Motor neuron (in vitro differentiated cells): ENCODE measurements at places on chromosomes 6 and 20. TPM values are rescaled to one million over a fixed set of nuclear protein-coding genes. Genes with fewer than 3 reads are reported as not detected.

DNA sequence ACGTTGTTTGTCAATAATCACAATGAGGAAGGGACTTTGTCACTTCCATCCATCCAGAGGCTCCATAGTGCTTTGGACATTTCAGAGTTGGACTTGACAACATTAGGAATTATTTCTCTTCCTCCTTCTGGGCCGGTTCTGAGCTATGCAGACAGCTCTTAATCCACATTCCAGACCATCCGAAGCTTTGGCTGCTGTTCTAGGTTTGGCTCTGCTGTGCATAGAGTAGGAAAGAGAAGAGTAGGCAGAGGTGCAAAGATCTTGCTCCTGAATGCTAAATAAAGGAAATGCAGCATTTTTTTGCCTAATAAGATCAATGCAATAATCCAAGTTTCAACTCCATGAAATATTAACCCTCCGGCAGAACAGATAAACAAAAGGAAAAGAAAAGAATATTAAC lies 251.8 kb upstream of the PRND start:
- no peak for ATAC-seq

The TGM3 gene
- total RNA-seq = 0.29 and 0.82 TPM in 2 replicates

DNA sequence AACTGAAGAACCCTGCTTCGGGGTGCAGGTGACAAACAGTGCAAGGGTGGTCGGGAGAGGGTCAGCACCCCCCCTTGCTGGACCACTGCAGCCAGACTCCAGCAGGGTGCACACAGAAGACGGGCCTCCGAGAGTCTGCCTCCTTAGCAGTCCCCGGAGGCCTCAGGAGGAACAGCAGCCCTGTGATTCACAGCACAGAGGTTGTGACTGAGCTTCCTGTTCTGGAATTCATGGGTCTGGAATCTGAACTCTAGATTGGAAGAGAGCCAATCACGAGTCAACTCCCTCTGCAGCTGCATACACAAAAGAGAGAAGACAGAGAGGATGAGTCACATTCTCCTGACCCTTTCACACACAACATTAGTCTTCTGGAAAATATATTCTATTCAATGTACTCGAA lies 249.0 kb upstream of the OPRM1 start:
- no peak for ATAC-seq

The HLA-G gene
- total RNA-seq = 0.56 TPM in 1 of 2 replicates, not detected in the other

DNA sequence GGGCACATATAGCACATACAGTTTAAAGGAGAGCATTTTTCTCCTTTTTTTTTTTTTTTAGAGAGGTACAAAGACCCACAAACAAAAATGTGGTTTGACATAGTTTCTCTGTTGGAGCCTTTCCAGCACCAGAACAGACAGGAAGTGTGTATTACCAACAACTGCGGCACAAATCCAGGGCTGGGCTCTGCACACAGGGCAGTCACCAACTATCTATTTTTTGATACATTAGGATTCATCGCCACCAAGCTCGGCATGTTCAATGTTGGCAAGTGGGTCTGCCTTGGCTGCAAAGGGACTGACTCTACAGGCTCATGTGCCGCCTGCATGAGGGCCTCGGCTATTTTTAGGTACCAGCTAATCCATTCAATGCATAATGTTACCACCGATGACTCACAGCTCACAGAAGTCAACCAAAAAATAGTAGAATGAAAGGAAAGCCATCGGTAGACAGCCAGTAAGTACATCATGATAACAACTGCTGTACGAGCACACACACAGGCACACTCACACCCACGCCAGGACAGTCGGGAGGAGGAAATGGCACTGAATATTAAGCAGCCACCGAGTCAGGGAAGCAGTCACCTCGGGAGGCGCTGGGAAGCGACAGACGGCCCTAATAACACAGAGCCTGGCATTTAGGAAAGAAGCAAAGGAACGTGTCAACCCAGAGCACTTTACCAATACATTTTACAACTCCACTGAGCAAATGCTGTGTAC lies 81.6 kb downstream of the GMPR start:
- ATAC-seq = peak; percentile 75

DNA sequence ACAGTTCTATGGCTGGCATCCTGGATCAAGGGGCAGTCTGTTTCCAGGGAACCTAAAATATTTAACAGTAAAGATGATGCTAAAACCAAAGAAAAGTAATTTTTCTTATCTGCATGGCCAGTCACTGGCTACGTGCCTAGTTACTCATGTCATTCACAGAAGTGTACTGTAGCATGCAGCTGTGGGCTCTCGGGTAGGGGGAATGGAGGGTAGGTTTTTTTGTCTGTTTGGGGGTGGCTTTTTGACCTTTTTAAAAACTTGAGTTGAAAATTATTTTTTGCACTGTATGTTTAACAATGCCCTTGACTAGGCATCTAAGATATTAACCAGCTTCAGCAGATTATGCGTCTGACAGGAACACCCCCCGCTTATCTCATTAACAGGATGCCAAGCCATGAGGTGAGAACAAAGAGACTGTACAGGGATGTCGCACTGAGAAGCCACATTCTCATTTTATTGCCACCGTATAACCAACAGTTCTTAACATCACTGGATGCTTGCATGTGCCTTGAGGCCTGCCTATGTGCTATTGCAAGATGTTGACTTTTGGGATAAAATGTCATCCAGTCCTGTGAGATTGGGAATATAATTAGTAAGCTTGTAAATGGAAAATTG lies 30.3 kb upstream of the MAPK13 start:
- ATAC-seq = no peak

DNA sequence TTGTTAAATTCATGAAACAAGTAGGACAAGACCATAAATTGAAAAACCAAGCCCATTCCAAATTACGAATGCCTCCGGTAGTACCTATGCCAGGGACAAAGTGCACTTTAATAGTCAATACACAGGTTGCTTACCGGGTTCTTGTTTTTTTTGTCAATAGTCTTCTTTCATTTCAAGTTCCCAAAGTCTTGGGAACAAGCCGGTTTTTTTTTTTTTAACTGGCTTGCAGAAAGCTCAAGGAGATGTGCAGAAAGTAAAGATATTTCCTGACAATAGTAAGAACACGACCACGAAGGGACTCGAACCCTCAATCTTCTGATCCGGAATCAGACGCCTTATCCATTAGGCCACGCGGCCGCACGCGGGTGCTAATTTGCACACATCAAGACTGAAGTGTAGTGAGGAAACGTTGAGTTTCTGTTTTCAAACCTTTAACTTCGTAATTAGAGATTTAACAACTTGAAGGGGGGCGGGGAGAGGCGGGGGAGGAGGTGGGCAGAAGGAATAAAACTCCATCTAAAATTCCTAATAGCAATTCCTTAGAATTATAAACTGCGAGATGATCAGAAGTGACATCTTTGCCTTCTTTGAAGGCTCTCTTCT lies 181.0 kb downstream of the TRIM27 start:
- no peak for ATAC-seq

DNA sequence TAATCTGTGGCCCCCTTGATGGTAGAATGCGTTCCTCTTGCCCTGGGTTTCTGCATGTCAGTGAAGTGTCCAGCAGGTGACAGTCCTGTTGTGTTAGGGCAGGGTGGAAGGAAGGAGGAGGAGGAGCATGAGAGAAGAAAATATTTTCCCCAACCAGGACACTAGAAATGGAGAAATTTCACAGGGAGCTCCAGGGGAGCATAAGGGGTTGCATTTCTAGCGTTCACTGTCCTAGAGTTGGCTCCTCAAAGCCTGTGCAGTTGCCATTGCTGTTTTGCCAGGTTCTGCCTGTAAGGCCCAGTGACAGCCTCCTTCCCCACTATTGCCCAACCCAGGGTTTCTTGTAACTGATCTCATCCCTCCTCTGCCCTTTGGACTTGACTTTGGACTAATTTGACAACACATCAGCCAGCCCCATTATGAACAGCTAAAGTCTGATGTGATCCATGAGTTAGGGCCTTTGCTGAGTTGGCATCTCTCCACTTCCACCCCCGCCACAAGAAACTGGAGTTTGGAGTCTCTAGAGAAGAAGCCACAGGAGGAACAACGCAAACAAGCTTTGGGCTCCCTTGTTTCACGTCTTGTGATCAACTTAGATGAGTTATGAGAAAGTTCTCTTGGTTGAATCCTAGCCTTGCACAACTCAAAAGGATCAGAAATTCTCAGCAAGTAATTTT lies 14.0 kb upstream of the FAM50B start:
- ATAC-seq = peak; percentile 91

- no peak for ATAC-seq
Observed at GRCh38 chr6:169555971-169556617, 145.7 kb downstream of the WDR27 start.

DNA sequence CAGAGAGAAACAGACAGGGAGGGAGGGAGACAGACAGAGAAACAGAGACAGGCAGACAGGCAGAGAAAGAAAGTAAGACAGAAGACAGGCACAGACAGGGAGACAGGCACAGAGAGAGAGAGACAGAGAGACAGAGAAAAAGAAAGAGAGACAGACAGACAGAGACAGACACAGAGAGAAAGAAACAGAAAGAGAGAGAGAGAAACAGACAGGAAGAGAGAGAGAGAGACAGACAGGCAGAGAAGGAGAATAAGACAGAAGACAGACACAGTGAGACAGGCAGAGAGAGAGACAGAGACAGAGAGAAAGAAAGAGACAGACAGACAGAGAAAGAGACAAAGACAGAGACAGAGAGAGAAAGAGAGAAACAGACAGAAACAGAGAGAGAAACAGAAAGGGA lies 754.8 kb upstream of the DEFB115 start:
- no peak for ATAC-seq

GRCh38 chr20:17457079-17457478 lies 74.1 kb downstream of the BFSP1 start:
- ATAC-seq = no peak

GRCh38 chr6:3041606-3042005 lies 26.7 kb upstream of the RIPK1 start:
- ATAC-seq = no peak

The ADAM33 gene
- total RNA-seq = 1.2 and 1.7 TPM in 2 replicates

DNA sequence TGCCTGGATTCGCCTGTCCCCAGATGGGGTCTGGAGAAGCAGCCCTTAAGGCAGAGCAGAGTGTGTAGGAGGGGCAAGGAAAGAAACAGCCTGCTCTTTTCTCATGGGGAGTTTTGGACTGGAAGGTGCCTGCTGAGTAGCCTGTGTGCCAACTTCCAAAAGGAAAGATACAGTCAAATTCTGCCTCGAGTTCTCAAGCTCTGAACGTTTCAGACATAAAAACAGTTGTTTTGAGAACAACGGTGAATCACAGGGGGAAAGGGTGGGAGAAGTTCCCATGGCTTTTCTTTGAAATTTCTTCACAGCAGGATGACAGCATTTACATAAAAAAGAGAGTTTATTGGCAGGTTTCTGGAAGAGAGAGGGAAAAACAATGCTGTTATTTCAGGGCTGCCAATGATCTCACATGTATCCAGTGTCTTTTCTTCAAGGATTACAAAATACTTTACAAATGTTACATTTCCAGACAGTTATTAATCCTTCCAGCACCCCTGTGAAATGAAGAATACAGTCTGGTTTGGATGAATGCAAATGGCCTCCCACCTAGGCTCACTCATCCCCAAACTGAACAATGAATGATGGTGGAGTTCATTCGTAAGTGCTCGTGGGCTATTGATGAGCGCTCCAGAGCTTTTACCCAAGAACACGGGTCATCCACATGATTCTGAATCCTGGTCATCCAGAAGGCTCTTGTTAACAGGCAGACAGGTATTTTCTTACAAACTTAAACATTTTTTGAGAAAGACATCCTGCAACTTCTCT lies 33.8 kb upstream of the ECI2 start:
- ATAC-seq = no peak

DNA sequence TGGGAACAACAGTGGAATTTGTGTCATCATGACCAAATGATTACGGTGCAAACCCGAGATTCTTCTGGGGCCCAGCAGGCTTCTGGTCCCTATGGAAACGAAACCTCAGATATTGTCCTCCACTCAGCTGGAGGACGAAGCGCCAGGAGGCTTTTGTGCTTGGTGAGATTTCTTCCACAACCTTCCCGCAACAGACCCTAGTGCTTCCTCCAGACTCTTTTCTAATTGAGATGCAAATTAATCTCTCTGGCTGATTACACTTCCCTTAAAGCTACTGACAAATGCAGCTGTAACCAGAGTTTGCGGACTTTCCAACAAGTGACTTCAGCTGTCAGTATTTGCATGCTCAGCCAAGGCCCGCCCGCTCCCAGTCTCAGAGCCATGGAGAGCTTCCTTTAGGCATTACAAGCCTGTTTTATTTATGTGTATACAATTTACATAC lies 96.0 kb downstream of the INSM1 start:
- peak; percentile 86 for ATAC-seq

The CABLES2 gene
- 1.4 and 1.5 TPM in 2 replicates for total RNA-seq

DNA sequence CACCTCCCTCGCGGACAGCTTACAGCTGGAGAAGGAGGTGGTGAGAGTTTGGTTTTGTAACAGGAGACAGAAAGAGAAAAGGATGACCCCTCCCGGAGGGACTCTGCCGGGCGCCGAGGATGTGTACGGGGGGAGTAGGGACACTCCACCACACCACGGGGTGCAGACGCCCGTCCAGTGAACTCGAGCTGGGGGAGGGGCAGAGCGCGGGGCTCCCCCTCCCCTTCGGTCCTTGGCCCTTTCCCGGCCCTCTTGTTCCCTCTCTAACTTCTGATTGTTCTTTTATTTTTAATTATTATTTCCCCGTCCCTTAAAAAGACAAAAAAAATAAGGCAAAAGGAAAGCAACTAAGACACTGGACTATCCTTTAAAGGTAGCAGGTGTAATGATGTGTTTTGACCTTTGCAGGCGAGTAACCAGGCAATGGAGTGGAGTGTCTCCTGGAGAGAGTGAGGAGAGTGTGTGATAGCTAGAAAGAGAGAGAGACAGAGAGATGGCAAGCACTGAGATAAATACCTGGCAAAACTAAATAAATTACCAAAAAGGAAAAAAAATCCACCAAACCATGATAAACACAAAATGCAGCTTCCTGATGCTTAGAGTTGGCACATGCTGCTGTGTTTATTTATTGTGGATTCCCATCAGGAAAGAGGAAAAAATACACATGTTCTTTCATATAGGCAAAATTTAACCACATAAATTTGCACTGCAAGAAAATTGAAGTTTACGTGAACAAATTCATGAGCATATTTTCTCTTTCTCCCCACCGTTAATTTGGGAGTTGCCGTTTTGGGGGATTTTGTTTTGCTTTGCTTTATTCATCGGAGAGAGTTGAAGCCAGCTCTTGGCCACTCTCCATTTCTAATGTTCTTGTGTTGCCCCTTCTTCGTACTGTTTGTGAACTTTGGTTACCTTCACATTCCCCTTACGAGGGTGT lies 1.9 kb downstream of the POU3F2 start:
- ATAC-seq = no peak

- ATAC-seq = no peak
Observed at GRCh38 chr20:4083098-4083865, 67.9 kb upstream of the RNF24 start.

GRCh38 chr6:108616544-108616943 lies 55.8 kb downstream of the FOXO3 start:
- no peak for ATAC-seq
